ENCODE measurements at places on chromosomes 5 and 9. TPM values are rescaled to one million over a fixed set of nuclear protein-coding genes. Genes with fewer than 3 reads are reported as not detected.

Gene PDGFRB
- total RNA-seq: 0.14 TPM

Gene FOXI1
- total RNA-seq: not detected

GRCh38 chr9:23379842-23380241 is 446.2 kb downstream of the ELAVL2 start:
- DNase-seq: no peak

DNA sequence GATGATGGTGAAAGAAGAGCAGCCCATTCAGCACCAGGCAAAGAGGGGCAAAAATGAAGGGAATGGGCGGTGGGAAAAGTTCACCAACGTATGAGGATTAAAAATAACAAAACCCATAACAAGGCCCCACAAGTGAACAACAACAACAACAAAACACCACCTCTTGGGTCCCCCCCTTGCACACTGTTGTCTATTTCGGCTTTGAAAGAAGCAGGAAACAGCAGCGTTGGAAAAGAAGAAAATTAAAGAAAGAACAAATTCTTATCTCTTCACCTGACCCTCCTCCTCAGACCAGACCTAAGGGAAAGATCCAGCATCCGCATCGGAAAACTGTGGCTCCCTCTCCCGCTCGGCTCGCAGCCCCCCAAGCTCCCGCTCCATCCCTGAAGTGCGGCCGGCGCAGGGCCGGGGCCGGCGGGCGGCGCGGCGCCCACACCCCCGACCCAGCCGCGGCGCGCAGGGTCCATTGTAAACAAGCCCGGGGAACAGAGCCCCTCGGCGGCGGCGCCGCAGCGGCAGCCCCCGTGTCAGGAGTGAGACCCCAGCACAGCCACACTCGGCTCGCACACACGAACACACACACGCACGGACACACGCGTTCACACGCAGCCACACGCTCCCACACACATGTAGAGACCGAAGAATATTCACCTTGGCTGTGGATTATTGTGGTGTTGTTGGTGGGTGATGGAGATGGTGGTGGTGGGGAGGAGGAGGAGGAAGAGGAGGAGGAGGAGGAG is 535 bp downstream of the RFX3 start:
- DNase-seq: peak; percentile 10

Gene ADGRD2
- not detected for total RNA-seq

Gene TRIM23
- total RNA-seq: 7.1 TPM

Gene AGPAT2
- total RNA-seq: 9.4 TPM

Gene PCDHB6
- total RNA-seq: not detected

DNA sequence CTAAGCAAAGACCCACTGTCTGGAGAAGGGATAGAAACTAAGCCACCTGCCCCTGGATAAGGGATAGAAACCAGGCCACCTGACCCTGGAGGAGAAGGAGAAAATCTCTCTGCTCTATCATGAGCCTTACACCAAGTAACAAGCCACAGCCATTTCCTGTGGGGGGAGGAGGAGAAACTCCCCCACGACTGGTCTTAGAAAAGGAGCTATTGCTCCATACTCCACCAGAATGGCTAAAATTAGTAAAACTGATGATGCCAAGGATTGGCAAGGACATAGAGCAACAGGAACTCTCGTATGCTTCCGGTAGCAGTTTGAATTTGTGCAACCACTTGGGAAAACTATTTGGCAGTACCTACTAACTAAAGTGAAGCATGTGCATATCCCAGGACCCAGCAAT is 70.8 kb downstream of the ACTL7B start:
- no peak for DNase-seq

Gene SLC6A7
- not detected for total RNA-seq

- no peak for DNase-seq
These were observed 176.9 kb downstream of the DENND1A start for GRCh38 chr9:123753016-123753415.

Gene KIF20A
- total RNA-seq: 78.9 TPM

Gene GBA2
- 20.3 TPM for total RNA-seq

Gene NELFB
- total RNA-seq: 47.1 TPM

Gene PDE6A
- total RNA-seq: not detected

GRCh38 chr5:177431317-177432142 is 5.1 kb downstream of the GRK6 start:
- DNase-seq: peak; percentile 79

DNA sequence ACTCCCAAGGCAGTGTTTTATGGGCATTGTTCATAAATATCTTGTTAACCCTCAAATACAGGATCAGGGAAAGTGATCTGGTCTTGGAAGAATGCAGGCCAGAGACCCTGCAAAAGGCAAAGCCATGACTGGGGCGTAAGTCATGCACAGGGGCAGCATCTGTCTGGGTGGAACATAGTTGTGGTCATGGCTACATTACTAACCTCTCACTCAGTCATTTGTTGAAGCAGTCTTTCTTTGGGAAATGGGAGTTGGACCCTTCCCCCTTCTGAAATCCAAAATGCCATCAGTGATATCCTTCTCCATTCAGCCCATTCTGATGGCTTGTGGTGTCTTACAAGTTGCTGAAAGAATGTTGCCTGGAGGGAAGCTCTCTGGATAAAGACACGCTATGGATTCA is 68.1 kb downstream of the GDNF start:
- DNase-seq: no peak

- no peak for DNase-seq
These were observed 14.9 kb downstream of the IRX4 start for GRCh38 chr5:1867815-1868143.

- no peak for DNase-seq
These were observed 58.3 kb upstream of the NEK6 start for GRCh38 chr9:124199474-124199873.

DNA sequence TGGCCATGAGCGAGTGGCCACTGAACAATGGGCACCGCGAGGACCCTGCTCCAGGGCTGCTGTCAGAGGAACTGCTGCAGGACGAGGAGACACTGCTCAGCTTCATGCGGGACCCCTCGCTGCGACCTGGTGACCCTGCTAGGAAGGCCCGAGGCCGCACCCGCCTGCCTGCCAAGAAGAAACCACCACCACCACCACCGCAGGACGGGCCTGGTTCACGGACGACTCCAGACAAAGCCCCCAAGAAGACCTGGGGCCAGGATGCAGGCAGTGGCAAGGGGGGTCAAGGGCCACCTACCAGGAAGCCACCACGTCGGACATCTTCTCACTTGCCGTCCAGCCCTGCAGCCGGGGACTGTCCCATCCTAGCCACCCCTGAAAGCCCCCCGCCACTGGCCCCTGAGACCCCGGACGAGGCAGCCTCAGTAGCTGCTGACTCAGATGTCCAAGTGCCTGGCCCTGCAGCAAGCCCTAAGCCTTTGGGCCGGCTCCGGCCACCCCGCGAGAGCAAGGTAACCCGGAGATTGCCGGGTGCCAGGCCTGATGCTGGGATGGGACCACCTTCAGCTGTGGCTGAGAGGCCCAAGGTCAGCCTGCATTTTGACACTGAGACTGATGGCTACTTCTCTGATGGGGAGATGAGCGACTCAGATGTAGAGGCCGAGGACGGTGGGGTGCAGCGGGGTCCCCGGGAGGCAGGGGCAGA is 53.3 kb downstream of the JADE2 start:
- no peak for DNase-seq

DNA sequence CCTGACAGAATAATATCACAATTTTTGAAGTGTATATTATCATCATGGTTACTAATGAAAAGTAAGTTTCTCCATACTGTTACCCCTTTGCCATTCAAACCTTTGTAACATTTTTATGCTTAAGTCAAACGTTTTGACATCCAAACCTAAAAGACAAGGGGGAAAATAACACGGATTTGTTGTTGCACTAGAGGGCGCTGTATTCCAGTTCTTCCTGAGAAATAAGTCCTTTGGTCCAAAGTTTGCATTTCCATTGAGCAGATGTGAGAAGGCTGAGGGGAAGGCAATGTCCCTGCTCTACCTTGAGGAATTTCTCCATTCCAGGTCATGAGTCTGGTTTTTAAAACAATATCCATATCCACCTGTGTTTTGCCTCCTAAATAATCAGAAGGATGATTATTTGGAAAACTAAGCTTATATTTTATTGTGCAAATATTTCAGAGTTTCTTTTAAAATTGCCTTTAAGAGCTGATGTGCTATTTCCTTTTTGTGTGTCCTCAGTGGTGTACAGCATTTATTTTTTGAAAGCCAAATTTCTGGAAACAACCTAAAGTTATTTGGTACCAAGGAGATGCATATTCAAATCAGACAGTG is 9.7 kb downstream of the LECT2 start:
- peak; percentile 49 for DNase-seq

DNA sequence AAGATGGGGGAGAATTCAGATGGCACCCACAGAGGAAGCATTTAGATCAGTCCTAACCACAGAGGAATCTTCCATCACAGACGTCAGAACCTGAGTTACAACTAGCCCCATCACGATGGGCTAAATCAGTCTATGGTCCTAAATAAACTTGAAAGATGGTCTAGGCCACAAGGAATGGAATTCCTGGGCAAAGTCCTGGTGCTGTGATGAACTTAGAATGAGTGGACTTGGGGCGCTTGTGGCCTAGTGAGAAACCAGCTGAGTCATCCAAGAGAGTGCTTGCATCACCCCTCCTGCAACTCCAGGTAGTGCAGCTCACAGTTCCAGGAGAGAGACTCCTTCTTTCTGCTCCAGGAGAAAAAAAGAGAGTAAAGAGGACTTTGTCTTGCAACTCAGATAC is 722.9 kb upstream of the RGMB start:
- DNase-seq: no peak

- DNase-seq: no peak
These were observed 111.5 kb upstream of the RAPGEF1 start for GRCh38 chr9:131851414-131851813.

DNA sequence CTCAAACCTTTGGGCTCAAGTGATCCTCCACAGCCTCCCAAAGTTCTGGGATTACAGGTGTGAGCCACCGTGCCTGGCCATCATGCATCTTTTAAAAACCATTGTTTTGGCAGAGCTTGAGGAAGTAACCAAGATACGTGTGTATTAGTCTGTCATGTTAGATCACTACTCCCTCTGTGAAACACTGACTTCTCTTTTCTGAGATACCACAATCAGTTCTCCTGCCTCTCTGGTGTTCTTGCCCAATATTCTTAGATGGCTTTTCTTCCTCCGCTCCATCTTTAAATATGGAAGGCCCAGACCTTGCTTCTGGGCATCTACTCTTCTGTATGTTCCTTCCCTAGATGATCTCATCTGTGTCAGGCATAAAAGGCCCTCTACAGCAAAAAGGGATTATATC is 14.2 kb upstream of the CCNB1 start:
- DNase-seq: no peak

GRCh38 chr9:129656795-129657390 is 8.6 kb upstream of the PRRX2 start:
- DNase-seq: no peak

DNA sequence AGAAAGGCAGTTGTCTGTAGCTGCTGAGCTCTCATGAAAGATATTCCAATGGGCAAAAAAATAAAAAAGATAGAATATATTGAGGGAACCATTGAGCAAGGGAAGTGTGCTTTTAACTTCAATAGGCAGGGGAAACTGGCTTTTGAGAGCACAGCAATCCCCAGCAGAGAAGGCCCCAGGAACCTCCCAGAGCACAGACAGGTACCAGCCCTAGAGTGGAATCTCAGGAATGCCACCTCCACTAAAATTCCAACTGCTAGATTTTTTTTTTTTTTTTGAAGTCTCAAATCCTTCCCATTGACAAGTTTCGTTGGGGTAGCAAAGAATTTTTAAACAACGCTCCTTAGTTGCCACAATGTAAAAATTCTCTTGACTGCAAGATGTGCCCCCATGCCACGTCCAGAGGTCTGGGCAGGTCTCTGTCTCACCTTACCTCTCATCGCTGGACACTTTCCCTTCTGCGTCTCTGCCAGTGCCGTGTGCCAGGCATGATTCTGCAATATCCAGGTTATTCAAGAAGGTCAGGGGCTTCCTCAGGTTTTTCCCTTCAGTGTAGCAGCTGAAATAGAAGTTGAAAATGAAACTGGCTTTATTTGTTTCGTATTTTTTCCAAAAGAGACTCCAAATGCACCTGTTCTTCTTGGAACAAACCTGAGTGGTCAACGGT is 64.2 kb upstream of the IRX1 start:
- no peak for DNase-seq

Gene BTNL8
- total RNA-seq: not detected

- DNase-seq: no peak
These were observed 141.6 kb upstream of the SPRY4 start for GRCh38 chr5:142466195-142466971.

DNA sequence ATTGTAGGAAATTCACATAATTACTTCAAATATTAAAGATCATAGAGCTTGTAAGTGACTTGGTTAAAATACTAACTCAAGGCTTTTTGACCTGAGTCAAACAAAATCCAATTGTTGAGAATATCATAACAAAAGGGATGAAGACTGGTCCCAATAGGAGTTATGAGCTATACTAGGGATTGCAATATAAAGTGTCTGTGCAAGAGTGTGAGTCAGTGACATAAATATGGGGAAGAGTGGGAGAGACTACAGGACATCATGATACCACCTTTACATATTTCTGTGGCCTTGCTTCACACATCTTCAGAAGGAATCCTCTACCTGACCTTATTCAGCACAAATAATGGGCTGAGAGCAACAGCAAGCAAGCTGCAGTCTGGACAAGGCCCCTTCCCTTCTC is 180.9 kb upstream of the SLC24A2 start:
- no peak for DNase-seq

- DNase-seq: no peak
These were observed 141.7 kb downstream of the TARS1 start for GRCh38 chr5:33582417-33582816.

- no peak for DNase-seq
These were observed 61.7 kb upstream of the IFNK start for GRCh38 chr9:27462434-27462833.

DNA sequence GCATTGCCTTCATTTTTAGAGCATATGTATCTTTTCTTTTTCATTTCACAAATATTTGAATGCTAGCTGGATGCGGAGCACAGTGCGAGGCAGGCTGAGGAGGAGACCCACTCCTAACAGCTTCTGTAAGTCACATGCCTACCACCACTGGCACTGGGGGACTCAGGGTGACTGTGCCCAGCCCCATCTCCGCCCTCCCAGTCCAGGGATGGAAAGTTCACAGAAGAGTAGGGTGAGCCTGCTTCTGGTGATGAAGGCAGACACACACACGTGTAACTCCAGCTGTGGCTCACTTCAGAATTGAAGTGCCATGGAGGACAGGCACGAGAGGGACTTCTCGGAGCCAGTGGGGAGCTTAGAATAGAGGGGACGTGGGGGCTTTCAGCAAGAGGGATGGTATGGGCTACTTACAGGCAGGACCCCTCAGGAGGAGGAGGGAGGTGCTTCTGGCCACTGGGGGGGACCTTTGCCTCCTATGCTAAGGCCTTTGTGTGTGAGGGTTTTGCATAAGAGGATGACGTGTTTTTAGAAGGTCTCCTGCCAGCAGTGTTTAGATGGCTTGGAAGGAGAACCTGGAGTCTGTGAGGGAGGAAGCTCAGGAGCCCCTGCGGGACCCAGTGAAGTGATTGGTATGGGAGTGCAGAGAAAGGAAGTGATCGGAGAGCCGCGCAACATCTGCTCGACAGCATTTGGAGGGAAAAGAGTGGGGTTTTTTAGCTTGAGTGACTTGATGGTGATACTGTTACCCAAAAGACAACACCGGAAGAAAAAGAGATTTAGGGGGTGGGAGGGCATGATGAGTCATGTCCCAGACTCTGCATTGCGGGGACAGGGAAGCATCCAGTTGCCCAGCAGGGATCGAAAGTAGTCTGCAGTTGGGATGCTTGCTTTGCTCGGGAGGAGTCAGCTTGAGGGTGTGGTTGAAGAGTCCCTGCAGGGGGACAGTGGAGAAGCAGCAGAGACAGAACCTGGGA is 163.5 kb upstream of the OTULINL start:
- no peak for DNase-seq

GRCh38 chr5:153798830-153799229 is 239.9 kb downstream of the FAM114A2 start:
- no peak for DNase-seq
